NCI-H748 treated with DMSO at 0.1 percent for 48 hours (cell line): ENCODE measurements at places on chromosomes 4 and X.

GRCh38 chrX:54044877-54045338, 635 bp upstream of the PHF8 start:
- no peak for DNase-seq

DNA sequence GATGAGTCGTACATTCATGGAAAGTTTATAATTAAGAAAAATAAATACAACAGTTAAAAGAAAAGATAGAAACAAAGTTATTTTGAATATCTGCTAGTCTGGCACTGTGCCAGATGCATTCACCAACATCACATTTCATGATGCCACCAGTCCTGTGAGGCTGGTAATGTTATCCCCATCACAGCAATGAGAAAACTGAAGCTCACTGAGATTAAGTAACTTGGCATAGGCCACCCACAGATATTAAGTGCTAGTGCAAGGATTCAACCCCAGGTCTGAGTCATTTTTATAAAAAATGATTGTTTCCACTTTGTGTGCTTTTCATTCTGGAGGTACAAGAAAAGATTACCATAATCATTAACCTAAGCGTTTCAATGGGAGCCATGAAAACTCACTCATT, 65.0 kb upstream of the IL15 start:
- DNase-seq = no peak

DNA sequence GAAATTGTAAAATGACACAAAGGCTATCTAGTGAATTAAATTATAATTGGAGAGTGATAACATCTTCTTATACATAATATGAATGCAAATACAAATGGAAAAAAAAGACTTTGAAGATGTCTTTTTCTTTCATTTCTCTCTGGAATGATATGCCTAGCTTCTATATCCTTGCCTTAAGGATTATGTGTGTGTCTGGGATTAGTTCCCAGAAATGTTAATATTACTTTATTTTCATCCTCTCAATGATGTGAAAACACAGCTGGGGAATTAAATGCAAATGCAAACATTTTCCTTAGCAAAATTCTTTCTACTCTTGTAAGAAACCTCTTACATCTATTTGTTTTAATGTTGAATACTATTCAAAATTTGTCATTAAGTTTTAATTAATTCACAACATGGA, 441.9 kb downstream of the FSTL5 start:
- DNase-seq = no peak

GRCh38 chr4:147714575-147715401, 17.1 kb upstream of the ARHGAP10 start:
- no peak for DNase-seq

DNA sequence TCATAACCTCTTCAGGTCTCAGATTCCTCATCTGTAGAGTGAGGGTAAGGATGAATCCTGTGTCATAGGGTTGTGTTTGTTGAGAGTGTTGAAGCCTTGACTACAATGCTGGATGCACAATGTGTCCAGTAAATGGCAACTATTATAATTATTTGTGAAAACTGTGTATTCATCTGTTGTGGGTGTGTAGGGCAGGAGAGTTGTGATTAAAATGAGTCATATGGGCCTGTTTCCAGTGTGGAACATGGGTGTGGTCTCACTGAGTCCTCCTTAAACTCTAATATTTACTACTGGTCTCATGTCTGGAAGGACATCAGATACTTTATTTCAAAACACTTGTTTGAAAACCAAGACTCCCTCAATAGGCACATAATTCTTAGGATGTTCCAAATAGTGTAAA, 208.5 kb upstream of the CASK start:
- no peak for DNase-seq

GRCh38 chrX:130109429-130110378, 593 bp downstream of the ELF4 start:
- DNase-seq = no peak

GRCh38 chrX:46554942-46555341, 9.7 kb upstream of the ZNF674 start:
- no peak for DNase-seq

GRCh38 chr4:168880811-168881595, 129.1 kb downstream of the CBR4 start:
- DNase-seq = no peak

- no peak for DNase-seq
Measured at GRCh38 chrX:119410027-119410819, 11.1 kb downstream of the SLC25A43 start.

DNA sequence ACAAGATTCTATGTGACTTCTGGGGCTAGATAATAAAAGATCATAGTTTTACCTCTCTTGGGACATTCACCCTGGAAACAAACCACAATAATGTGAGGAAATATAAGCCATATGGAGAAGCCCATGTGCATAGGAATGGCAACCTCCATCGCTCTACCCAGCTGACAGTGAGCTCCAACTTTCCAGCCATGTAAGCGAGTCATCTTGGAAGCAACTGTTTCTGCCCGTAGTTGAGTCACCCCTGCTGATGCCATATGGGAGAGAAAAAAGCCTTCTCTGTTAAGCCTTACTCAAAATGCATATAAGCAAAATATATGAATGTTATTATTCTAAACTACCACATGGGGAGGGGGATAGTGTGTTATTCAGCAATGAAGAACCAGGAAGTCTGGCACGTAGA, 31.4 kb upstream of the RELL1 start:
- no peak for DNase-seq

DNA sequence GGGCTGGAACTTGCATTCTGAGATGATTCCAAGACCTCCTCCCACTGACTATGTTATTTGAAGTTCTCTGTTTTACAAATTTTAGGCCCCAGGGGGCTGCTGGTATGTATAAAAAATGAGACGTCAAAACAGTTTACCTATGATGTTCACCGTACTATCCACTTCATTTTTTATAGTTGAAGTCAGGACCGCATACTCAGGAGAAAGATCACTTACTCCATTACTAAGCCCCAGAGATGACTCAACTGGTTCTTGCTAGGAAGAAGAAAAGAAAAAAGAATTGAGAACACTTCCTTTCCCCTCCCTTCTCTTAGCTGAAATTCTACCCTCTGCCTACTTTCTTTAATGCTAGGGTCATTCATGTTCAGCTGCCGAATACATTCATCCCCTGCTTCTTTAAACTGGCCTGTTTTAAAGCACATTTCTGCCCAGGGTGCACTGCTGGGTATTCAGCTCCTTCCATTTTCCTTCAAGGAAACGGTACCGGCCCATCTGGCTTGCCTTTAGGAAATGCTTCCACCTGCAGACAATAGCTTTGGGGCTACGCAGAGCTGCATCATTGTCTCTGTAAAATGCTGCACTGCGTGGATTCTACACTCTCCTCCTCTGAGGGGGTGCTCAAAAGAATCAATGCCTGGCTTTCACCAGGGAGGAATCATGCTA, 66.2 kb downstream of the IRF2 start:
- DNase-seq = no peak

GRCh38 chr4:48085821-48086589, 48.0 kb downstream of the TXK start:
- no peak for DNase-seq

- DNase-seq = no peak
Measured at GRCh38 chr4:99323756-99324155, 2.6 kb upstream of the ADH1B start.

- DNase-seq = no peak
Measured at GRCh38 chr4:73723928-73724327, 16.4 kb upstream of the CXCL8 start.

GRCh38 chr4:7679406-7680040, 244.8 kb upstream of the PSAPL1 start:
- no peak for DNase-seq

GRCh38 chr4:86511590-86511989, 82.5 kb upstream of the PTPN13 start:
- no peak for DNase-seq

DNA sequence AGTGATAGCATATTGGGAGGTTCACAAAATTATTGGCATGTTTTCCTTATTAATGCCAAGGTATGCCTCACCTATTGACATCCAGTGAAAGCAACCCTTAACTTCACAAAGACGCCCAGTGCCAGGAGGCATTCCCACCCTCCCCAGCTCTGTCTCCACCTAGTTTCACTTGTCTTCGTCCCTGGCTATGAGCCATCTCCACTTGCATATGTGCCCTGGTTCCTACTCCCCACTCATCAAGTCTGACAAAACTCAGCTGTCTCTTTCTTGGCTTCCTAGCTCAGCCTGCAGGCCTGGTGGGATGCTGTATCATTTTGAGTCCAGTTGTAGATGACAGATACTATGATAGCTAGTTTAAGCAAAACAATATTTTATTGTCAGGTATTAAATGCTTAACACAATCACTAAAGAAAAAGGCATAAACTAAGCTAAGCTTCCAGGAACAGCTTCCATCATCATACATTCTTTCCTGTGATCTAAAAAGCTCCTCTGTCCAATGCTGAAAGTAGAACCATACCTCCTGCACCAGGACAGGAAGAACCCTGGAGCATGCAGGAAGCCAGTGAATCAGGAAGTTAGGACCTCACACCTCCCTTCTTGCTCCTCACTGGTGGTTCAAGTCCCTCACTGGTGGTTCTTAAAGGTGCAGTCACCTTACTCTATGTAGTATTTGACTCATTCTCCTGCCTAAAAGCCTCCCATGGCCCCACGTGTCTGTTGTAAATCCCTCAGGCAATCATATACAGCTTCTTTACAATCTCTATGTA, 410.3 kb upstream of the RASGEF1B start:
- DNase-seq = no peak

DNA sequence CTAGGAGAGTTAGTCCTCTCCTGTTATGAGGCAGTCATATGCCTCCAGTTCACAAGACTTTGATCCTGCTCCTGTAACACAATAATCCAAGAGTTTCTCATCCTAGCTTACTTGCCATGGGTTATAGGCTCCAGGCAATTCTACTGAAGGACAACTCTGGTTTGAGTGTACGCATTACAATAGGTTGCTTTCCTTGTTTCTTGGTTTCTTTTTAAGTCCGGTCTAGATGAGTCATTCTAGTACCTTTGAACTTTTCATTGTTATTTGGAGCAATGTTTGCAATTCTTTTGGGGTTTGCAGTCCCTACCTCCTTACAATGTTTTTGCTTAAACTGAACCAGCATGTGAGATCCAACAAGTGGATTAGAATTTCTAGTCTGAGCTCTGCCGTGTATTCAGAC, 109.1 kb downstream of the ANAPC4 start:
- DNase-seq = no peak

DNA sequence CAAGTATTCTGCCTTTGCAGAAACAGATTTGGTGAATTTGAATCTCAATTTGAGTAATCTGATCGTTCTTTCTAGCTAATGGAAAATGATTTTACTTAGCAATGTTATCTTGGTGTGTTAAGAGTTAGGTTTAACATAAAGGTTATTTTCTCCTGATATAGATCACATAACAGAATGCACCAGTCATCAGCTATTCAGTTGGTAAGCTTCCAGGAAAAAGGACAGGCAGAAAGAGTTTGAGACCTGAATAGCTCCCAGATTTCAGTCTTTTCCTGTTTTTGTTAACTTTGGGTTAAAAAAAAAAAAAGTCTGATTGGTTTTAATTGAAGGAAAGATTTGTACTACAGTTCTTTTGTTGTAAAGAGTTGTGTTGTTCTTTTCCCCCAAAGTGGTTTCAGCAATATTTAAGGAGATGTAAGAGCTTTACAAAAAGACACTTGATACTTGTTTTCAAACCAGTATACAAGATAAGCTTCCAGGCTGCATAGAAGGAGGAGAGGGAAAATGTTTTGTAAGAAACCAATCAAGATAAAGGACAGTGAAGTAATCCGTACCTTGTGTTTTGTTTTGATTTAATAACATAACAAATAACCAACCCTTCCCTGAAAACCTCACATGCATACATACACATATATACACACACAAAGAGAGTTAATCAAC, 15.3 kb downstream of the PLP1 start:
- no peak for DNase-seq

GRCh38 chr4:84317513-84317912, 181.6 kb downstream of the NKX6-1 start:
- DNase-seq = no peak

DNA sequence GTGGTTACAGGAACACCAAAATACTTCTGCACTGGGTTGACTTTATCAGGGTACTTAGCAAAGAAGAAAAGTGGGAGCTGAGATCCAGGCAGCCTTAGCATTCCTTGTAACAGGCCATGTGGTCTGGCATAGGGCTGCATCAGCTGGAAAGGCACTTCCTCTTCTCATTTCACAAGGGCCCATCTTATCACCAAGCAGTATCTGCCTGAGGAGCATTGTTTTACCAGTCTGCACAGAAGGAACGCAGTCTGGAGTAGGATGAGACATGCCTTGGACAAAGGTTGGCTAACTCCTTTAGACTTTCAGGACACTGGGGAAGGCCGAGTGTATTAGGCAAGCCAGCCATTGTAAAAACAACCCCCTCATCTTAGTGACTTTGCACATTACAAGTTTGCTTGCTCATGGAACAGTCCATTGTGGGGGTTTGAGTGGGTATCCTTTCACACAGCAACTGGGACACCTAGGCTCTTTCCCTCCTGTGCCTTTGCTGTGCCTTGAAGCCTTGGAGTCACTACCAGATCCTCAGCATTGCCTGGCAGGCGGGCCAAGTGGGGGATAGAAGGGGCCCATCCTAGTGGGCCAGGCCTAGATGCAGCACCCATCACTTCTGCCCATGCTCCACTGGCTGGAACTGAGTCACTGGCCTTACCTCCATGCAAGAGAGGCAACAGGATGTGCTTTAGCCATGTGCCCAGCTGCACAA, 4.6 kb downstream of the SUV39H1 start:
- no peak for DNase-seq

DNA sequence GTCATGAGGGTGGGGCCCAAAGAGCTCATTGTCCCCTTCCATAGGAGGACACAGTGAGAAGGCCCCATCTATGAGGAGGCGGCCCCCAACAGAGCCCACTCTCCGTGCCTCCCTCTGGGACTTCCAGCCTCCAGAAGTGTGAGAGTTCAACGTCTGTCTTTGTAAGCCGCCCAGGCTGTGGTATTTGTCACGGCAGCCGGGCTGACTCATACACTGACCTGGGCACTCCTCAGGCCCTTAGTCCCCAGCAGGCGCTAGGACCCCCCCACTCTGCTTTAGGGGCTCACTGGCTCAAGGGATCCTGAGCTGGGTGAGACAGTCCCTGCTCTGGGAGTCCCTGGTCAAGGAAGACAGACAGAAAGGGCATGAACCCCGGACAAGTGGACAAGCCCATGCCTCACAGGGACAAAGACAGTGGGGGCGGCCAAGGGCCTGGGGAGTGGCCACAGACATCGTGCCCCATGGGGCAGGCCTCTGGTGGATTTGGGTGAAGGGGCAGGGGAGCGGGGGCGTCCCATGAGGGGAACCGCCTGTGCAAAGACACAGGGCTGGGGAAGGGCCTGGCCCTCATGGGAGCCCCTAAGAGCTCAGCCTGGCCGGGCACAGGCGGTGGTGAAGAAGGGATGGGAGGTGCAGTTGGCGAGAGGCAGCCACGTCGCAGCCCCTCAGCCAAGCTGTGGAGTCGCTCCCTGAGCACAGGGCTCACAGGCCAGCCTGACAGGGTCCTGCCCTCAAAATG, 21.5 kb downstream of the ABLIM2 start:
- no peak for DNase-seq

DNA sequence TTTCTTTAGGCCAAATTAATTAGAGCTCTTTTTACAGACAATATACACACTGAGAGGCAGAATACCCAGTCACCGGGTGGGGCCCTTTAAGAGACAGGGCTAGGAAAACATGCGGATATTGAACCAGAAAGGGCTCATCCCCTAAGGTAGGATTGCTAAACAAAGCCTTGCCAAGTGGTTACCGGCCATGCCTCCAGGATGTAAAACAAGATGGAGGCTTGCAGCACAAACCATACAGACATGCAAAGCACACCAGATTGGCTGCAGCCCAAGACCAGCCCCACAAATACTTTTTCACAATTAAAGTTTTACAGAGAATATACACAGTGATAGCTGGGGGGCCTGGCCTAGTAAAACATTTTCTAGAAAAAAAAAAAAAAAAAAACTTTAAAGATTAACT, 210.0 kb downstream of the KLHL4 start:
- DNase-seq = peak; percentile 52

GRCh38 chrX:147699061-147699460, 212.7 kb upstream of the FMR1 start:
- DNase-seq = no peak
